ENCODE measurements at places on chromosomes 11 and 22.

GRCh38 chr22:41347066-41347859 is 34.5 kb upstream of the TEF start:
- no peak for DNase-seq

- no peak for DNase-seq
These were observed 89.8 kb downstream of the ALX4 start for GRCh38 chr11:44219830-44220796.

DNA sequence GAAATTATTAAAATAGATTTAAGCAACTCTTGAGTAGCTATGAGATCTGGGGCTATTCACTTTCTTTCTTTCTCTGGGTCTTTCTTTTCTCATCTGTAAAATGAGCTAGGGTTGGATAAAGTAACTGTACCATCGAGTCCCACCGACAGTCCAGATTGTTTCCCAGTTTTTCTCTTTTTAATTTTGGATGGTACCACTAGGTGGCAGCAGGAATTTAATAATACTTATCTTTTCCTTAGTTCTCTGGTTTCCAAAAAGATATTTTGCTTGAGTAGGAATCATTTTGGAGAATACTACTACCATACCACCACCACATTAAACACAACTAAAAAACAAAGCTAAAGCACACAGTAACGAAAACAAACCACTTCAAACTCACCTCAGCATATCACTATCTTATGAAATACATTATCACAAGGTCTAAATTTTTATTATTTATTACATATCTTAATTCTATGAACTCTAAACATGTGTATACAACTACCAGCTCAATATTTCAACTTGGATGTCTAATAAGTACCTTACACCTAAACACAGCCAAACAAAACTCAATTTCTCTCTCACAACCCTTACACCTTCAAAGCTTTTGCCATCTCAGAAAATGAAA is 584.0 kb downstream of the KCNA4 start:
- DNase-seq = no peak

GRCh38 chr11:1162491-1163311 is 4.9 kb downstream of the MUC5AC start:
- no peak for DNase-seq

DNA sequence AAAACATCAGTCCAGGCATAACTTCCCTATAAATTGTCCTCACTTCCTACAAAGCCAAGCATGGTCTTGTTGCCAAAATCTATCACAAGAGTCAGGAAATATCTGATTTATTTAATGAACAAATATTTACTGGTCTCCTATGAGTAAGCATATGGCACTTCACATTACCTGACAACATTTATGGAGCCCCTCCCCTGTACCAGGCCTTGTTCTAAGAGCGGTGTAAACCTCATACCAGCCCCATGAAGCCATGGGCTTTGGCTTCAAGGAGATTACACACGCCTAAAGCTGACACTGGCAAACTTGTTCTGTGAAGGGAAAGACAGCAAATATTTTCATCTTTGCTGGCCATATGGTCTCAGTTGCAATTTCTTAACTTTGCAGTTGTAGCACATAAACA is 43.0 kb upstream of the EIF3D start:
- no peak for DNase-seq

GRCh38 chr22:23893121-23893944 is 850 bp upstream of the MIF start:
- no peak for DNase-seq

DNA sequence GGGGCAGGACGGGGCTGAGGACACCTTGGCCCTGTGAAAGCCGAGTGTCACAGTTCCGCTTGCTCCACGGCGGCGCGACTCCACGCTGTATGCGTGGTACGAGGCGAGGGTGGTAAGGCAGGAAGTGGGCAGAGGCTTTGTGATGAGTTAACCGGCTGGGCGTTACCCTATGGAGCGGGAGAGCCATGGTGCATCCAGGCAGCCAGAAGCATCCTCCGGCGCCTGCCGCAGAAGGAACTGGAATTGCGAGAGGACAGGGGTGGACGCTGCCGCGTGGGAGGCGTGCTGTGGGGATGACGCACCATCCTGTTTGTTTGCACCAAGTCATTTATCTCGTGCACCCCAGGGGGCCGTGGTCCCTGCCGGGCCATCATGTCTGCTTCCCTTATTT is 643.9 kb downstream of the BRD1 start:
- peak; percentile 59 for DNase-seq

DNA sequence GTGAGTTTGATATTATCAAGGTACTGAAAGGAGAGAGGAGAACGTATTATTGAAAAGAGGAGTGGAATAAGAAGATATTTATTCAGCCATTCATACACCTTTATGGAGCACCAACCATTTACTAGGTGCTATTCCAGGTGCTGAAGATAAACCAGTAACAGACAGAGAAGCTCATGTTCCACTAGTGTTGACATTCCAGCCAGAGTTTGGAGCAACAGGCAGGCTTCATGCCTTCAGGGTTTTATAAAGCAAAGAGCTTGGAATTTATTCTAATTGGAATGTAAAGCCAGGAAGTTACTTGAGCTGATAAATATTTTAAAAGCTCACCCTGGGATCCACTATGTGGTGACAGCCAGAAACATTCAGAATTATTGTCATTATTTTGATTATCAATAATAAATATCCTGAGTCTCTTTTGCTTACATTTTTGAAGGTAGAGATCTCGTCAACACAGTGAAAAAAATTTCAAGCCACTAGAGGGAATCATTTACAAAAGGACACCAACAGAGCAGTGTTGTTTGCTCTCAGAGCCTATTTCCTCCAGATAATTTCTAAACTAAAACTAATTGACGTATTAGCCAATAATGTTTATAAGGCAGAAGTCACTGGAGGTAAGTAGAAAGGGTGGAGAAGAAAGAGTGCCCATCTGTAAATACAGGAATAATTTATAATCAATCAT is 172.0 kb downstream of the KCNA4 start:
- no peak for DNase-seq

- DNase-seq = no peak
These were observed 5.3 kb downstream of the CSF2RB start for GRCh38 chr22:36918586-36919284.

- no peak for DNase-seq
These were observed 177.4 kb downstream of the DSCAML1 start for GRCh38 chr11:117619661-117620060.

GRCh38 chr22:39349967-39350726 is at the start of gene SYNGR1:
SYNGR1 (plus strand) TSS chr22:39349991; CDS start chr22:39350011, 20 bp downstream.
- DNase-seq = no peak

- no peak for DNase-seq
These were observed 53.6 kb downstream of the TRMU start for GRCh38 chr22:46389081-46389480.

- DNase-seq = no peak
These were observed 3.7 kb upstream of the OR5AR1 start for GRCh38 chr11:56659755-56660154.

DNA sequence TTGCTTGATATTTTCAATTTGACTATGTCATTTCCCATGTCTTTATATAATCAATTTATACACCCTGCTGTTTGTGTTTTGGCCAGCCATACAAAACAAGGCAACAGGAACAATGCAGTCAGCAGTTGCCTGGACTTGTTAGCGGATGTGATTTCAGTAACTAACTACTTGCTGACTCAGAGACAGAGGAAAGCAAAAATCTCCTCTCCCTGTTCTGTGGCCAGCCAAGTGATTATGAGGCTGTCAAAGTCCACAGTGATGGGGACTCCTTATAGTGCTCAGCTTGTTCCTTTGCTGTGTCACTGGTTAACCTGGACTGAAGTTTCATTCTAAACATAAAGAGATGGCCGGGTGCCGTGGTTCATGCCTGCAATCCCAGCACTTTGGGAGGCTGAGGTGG is 32.6 kb upstream of the APLP2 start:
- no peak for DNase-seq

GRCh38 chr22:27493796-27494195 is 307.8 kb downstream of the MN1 start:
- no peak for DNase-seq

GRCh38 chr11:79438631-79439409 is 2.0 kb downstream of the TENM4 start:
- DNase-seq = no peak

DNA sequence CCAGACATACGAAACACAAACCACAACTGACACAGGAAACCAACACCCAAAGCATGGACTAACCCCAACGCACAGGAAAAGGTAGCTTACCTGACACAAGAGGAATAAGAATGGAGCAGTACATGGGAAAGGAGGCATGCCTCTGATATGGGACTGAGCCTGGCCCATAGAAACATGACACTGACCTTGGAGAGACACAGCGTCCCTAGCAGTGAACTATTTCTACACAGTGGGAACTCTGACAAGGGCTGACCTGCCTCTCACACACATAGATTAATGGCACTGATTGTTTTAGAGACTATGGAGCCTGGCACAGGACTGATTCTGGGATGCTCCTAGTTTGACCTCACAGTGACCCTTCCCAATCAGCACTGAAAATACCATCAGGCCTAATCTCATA is 12.0 kb downstream of the CCKBR start:
- DNase-seq = no peak

DNA sequence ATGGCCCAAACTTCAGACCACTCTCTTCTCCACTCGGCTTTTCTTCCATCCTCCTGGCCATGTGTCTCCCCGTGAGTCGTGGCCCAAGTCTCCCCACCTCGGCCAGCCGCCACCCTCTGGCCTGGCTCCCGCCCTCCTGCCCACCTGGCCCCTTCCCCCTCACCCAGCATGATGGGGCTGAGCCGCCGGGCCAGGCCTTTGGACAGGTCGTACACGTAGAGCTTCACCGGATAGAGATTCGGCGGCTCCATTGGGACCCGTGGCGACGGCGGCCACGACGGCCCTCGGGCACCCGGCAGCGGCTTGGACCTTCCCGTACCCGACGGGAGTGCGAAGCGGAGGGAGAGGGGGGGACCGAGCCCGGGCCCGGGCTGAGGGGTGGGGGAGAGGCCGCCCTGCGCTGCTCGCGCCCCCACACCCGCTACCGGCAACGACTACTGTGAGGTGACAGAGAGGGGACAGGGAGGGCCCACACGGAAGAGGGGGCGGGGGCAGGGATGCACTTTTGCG is at the start of gene DESI1:
Gene DESI1, minus strand, starts transcription at position 455 of the 510 bp plus-strand sequence. Its CDS starts 204 bp downstream, at position 251.
- DNase-seq = no peak

GRCh38 chr11:5604896-5605295 is 8.5 kb downstream of the TRIM6 start:
- no peak for DNase-seq

- DNase-seq = no peak
These were observed 107.1 kb upstream of the RASSF10 start for GRCh38 chr11:12901874-12902481.

- DNase-seq = no peak
These were observed 17.8 kb downstream of the ZBED4 start for GRCh38 chr22:49871482-49871881.

GRCh38 chr11:32894921-32895320 is 2.3 kb downstream of the QSER1 start:
- DNase-seq = no peak

- DNase-seq = no peak
These were observed 74.5 kb downstream of the INSC start for GRCh38 chr11:15189189-15189588.

DNA sequence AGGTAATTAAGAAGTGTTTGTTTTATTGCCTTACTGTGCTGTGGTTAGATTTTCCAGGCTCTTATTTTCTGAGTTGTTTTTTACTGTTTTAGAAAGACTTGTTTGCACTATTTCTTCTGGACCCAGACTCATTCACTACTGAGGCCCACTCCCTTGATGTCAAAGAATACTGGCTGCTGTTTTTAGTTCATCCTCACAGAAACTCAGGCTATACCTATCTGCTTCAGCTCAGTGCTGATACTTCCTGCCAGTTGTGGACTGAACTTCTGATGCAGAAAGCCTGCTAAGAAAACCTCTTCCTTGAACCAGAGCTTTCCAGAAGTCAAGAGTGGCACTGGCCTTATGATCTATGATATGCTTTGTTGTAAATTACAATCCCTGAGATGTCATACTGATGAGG is 15.9 kb upstream of the PIK3IP1 start:
- DNase-seq = no peak

GRCh38 chr11:116539836-116540418 is 232.9 kb downstream of the BUD13 start:
- no peak for DNase-seq

GRCh38 chr11:57134284-57134683 is 47.5 kb upstream of the LRRC55 start:
- no peak for DNase-seq

DNA sequence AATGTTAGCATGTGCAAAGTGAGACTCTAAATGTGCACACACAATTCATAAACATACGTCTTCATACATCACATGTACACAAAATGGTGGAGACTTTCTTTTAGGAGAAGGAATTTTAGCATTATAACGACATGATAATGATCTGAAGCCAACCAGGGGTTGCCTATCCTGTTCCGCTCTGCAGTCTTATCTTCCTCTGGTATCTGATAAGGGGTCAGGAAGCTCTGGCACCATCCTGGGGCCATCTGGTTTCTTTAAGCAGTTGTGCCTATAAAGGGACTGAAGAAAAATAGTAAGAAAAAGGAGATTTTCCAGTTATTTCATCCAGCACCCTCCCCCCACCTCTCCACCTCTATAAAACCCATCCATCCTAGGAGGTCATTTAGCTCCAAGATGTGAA is 5.8 kb upstream of the NUP50 start:
- no peak for DNase-seq

DNA sequence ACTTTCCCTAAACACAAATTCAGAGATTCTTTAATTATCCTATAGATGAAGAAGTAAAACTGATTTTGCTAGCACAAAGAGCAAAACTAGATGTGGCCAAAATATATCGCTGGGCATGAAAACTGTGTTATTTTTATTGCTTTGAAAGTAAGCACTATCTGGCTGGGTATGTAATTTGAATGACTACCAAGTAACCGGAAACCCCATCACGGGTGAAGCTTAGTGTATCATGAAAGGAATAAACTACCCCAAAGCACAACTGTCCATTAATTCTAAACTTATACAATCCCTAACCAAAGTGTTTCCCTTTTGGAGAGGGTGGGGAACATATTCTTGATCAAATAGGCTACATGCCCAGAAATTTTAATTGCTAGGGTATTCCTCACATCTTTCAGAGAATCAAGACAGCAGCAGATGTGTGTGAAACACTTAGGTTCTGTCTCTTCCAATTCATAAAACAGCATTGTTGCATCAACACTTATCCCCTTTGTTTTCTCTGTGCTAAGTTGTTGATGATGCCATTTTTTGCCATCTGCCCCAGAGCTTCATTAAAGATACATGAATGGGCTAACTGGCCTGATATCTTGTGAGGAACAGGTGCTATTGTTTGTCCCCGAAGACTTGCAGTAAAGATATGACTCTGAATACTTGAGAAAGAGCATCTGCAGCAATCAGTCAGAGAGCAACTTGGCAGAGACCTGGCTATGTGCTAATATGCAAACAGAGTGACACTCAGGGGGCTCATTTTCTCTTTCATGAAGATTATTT is 238.2 kb downstream of the SOX6 start:
- no peak for DNase-seq

DNA sequence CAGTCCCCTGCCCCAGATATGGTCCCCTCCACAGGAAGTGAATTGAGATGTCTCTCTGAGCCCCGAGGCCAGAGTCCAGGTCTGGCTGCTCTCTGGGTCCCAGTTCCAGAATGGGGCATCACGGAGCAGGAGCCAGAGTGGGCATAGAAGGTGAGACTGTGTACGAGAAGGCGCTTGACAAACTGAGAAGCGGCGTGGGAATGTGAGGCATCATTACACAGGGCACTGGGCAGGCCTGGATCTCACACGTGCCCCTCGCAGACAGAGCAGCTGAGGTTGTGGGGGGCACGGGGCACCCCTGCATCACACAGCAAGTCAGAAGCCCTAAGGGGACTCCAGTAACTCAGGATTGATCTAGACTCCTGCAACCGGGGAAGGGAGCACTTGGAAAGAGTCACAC is 9.2 kb downstream of the STARD10 start:
- DNase-seq = no peak

Data from Right ventricle myocardium inferior (tissue), 1 donor.